ENCODE measurements at places on chromosomes 11 and 22. TPM values are rescaled to one million over a fixed set of nuclear protein-coding genes. Genes with fewer than 3 reads are reported as not detected.

The SERPIND1 gene
- total RNA-seq = 3.2 TPM

The DLG2 gene
- 165 TPM for total RNA-seq

The MUC6 gene
- under 0.01 TPM for total RNA-seq

The FAM181B gene
- 8.7 TPM for total RNA-seq

The BAIAP2L2 gene
- not detected for total RNA-seq

The CASP5 gene
- not detected for total RNA-seq

The OR52I2 gene
- not detected for total RNA-seq

The PVALB gene
- total RNA-seq = 0.91 TPM

The MMP8 gene
- total RNA-seq = 0.09 TPM

- no peak for DNase-seq
These were observed 40.5 kb upstream of the PITPNB start for GRCh38 chr22:27959335-27960090.

- DNase-seq = no peak
These were observed 242.0 kb downstream of the SBF2 start for GRCh38 chr11:10051868-10052586.

DNA sequence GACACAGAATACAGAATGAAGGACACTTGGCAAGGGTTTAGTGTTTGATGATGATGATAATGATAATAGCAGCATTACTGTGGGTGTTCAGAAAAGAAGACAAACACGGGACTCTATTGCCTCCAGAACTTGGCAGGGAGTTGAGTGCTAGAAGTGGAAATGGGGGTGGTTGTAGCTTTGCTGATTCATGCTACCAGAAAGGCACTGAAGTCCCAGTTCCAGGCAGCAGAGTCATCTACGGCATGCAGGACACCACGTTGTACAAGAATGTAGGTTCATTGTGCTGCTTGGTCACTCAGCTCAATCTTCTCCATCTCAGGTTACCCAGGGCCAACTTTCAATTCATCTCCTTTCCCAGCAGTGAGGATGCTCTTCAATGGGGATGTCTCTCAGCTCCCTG lies 115.7 kb downstream of the NTM start:
- no peak for DNase-seq

GRCh38 chr11:16783321-16783801 lies 44.9 kb downstream of the C11orf58 start:
- no peak for DNase-seq

- no peak for DNase-seq
These were observed 1514.8 kb upstream of the TENM4 start for GRCh38 chr11:80955588-80955987.

GRCh38 chr11:16909359-16910035 lies 104.7 kb downstream of the PLEKHA7 start:
- DNase-seq = no peak

GRCh38 chr22:28249402-28249801 lies 330.3 kb upstream of the PITPNB start:
- DNase-seq = no peak

DNA sequence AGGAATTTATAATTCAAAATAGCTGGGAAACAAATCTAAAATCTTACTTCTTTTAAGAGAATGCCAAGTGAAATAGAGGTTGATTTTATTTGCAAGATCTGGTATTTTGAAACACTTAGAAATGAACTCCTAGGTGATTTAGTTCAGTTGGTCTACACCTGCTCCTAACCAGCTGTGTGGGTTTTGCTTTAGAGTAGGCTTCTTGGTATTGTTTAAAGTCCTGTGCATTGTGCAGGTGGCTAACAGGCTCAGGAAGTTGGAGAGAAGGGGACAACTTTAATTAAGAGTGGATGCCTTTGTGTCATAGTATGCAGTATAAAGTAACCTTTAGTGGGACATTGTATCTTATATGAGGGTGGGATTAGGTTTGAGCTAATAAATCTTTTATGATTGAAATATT lies 4.1 kb upstream of the RAG2 start:
- no peak for DNase-seq

- DNase-seq = no peak
These were observed 21.4 kb upstream of the PISD start for GRCh38 chr22:31683181-31684105.

DNA sequence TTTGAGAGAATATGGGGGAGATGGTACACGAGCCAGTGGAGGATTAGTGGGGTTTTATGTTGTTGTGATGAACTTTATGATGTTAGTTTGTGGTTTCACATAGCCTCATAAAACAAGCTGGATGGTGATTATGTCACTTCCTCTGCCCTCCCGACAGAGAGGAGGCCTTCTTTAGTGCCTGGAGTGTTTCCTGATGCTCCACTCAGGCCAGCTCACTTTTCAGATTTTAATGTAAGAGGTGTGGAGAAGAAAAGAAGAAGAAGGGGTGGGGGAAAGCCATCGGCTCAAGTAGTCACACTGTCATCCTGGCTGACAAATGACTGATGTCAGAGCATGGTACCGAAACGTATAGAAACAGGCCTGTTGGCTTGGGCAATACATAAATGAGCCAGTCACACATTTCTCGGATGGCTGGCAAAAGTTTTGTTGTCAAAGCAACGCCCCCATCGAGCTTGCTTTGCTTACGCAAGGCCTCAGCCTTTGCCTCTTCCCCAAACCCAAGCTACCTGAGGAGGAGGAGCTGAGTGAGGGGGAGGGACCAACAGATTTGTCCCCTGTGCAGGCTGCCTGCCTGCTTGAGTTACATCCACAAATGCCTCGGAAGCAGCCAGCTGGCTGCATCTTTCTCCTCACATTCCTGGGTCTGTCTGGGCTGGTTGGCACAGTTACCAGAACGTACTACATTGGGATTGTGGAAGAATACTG lies at the start of gene HEPHL1:
TSS of gene HEPHL1 (plus strand) at position 578 of the 705 bp plus-strand sequence. CDS start at position 593, 15 bp downstream.
- no peak for DNase-seq
